ENCODE measurements at places on chromosomes 1 and 21. TPM values are rescaled to one million over a fixed set of nuclear protein-coding genes. Genes with fewer than 3 reads are reported as not detected.

TNFAIP8L2 gene
- not detected for total RNA-seq

TMEM201 gene
- 6.2 TPM for total RNA-seq

CFHR3 gene
- total RNA-seq: not detected

ILDR2 gene
- total RNA-seq: under 0.01 TPM

LDLRAD1 gene
- total RNA-seq: not detected

CASQ1 gene
- total RNA-seq: 0.36 TPM

OR6P1 gene
- total RNA-seq: not detected

NOL9 gene
- total RNA-seq: 32.1 TPM

PHLDA3 gene
- 116 TPM for total RNA-seq

UBE2U gene
- total RNA-seq: not detected

TFAP2E gene
- 0.29 TPM for total RNA-seq

GUCA2B gene
- not detected for total RNA-seq

OR2G6 gene
- not detected for total RNA-seq

PFDN2 gene
- 27.9 TPM for total RNA-seq

NOC2L gene
- 47.7 TPM for total RNA-seq

TSTD1 gene
- 1.8 TPM for total RNA-seq

ARHGAP30 gene
- not detected for total RNA-seq

RABGGTB gene
- total RNA-seq: 76.0 TPM

CYP4B1 gene
- not detected for total RNA-seq

TCHHL1 gene
- not detected for total RNA-seq

RXRG gene
- not detected for total RNA-seq

SLAMF7 gene
- total RNA-seq: under 0.01 TPM

AK5 gene
- 38.3 TPM for total RNA-seq

ADORA1 gene
- total RNA-seq: 4.0 TPM

EFCAB14 gene
- 63.7 TPM for total RNA-seq

ST7L gene
- total RNA-seq: 26.8 TPM

ZBTB8A gene
- total RNA-seq: 10.6 TPM

KRTAP11-1 gene
- not detected for total RNA-seq

RGS1 gene
- not detected for total RNA-seq

CORT gene
- total RNA-seq: 0.29 TPM

AK4 gene
- total RNA-seq: 18.3 TPM

SPATA21 gene
- not detected for total RNA-seq

MYBPHL gene
- total RNA-seq: not detected

CYP4X1 gene
- 0.59 TPM for total RNA-seq

NUDT4B gene
- 75.6 TPM for total RNA-seq

TFF2 gene
- total RNA-seq: not detected

L1TD1 gene
- total RNA-seq: 0.29 TPM

PDPN gene
- total RNA-seq: 4.7 TPM

FAM229A gene
- total RNA-seq: 1.8 TPM

PSEN2 gene
- total RNA-seq: 31.5 TPM

MTARC1 gene
- 2.9 TPM for total RNA-seq

NLRP3 gene
- 0.36 TPM for total RNA-seq

SERPINC1 gene
- not detected for total RNA-seq

LRRC3 gene
- 0.88 TPM for total RNA-seq

USP33 gene
- 89.8 TPM for total RNA-seq

DCST2 gene
- not detected for total RNA-seq
